ENCODE measurements at places on chromosomes 2 and 18. TPM values are rescaled to one million over a fixed set of nuclear protein-coding genes. Genes with fewer than 3 reads are reported as not detected.
A peak's percentile ranks its signal among the peaks of the same experiment; 100 is the strongest.

Gene BMP10
- 0.25 TPM for total RNA-seq

Gene SMCHD1
- total RNA-seq = 32.2 TPM

Gene GALNT1
- total RNA-seq = 47.0 TPM

Gene TGFA
- 1.1 TPM for total RNA-seq

Gene ZNF532
- 64.2 TPM for total RNA-seq

DNA sequence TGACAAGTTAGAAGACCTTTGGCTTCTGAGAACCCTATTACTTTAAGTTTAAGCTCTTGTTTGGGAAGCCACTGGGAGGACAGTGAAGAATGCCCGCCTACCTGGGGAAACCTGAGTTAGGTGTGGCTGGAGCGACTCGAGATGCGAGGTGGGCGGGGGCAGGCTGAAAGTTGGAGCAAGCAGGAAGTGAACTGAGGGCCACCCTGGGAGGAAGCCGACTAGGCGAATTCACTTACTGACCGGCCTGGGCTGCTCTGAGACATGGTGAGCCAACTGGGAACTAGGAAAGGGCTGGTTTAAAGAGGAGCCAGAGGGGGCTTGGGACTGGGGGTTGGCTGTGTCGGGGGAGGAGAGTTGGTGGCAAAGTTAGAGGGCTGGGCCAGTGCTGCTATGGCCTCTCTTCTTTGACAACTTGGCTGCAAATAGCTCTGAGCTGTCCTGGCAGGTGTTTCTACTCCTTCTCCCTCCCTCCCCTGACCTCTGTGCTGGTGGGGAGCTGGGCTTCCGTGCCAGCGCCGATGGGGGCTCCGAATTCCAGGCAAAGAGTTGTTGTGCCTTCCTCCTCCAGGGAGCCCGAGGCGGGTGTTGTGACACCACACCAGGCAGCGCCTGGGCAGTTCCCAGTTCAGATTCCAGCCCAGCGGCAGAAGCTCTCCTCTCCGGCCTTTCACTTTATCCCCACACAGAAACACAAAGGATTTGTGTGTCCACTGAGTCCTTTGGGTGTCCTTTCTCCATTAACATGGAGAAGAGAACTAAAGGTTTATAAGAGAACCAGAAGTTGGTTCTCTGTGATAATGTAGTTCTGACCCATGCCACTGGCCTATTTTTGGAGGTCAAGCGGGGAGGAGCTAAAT is at the start of gene VAMP8:
Gene VAMP8, plus strand, starts transcription at position 201 of the 857 bp plus-strand sequence. Its CDS starts 61 bp downstream, at position 262.
- peak; percentile 52 for DNase-seq

DNA sequence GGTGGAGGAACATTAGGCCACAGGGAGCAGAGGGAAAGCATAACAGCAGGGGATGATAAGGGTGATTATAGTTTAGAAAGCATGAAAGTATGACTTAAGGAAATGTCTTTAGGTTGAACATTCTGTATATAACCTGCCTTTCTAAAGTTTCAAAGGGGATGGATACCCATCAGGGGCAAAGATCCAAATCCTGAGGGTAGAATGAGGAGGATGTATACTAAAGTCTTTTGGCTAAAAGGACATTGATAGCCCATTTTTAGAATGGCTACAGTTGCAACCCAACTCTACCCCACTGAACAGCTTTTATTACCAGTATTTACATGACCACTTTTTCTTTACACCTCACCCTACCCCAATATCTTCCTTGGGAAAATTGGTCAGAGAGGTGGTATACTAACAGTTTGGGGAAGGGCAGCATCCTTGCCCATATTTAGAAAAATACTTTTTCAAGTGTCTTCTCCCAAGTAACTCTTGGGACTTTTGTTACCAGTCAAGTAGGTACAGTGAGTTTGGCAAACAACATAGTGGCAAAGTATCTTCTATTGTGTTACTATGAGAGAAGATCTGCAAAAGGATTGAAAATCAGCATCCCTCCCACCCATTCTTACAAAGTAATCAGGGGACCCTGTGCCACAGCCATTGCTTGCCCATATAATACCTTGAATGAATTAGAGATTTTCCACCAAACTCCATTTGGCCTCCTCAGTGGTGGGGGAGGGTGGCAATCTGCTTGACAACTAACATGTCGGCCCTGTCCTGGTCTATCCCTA is 8.3 kb downstream of the MAT2A start:
- DNase-seq = no peak

- DNase-seq = peak; percentile 66
These were observed 2.2 kb downstream of the IRS1 start for GRCh38 chr2:226797289-226797988.

GRCh38 chr2:10911291-10912075 is at the start of gene KCNF1:
Gene KCNF1, plus strand, starts transcription at chr2:10911934. Its CDS starts 493 bp downstream, at chr2:10912427.
- DNase-seq = peak; percentile 44

- DNase-seq = no peak
These were observed 205.2 kb upstream of the LYPD1 start for GRCh38 chr2:132875193-132875592.

- DNase-seq = no peak
These were observed 5.3 kb downstream of the CTIF start for GRCh38 chr18:48544116-48544515.

DNA sequence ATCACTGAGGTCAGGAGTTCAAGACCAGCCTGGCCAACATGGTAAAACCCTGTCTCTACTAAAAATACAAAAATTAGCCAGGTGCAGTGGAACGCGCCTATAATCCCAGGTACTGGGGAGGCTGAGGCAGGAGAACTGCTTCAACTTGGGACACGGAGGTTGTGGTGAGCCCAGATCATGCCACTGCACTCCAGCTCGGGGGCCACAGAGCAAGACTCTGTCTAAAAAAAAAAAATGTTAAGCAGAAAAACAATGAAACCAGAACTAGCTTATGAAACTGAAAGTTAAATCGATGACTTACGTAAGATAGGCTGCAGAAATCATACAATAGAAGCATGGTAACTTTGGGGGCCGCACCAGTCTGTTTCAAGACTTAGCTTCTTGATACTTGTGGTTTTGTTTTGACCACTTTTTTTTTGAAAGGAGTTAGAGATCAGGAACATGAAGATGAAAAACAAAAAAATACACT is 6.2 kb upstream of the GPR155 start:
- peak; percentile 16 for DNase-seq

- DNase-seq = no peak
These were observed 161.0 kb upstream of the ZFP36L2 start for GRCh38 chr2:43387092-43388062.

DNA sequence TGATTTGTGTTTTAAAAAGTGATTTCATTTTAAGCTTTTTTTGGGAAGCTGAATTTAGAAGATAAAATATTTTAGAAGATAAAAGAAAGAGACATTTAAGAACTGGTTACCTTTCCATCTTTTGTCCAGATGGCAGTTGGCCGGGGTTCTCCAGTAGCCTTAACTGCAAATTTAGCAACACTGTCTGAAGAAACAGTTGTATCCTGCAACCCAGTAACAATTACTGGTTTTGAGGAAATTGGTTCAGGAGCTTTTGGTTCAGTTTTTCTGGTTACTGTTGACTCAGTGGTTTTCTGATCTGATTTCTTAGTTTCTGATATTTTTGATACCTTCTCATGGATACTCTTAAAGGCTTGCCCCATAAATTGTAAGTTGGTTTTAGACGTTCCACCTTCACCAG is 49.9 kb downstream of the PLEKHA3 start:
- no peak for DNase-seq

GRCh38 chr2:176467595-176467994 is 198.4 kb downstream of the MTX2 start:
- DNase-seq = no peak

GRCh38 chr18:75219745-75220375 is 9.3 kb downstream of the TSHZ1 start:
- DNase-seq = no peak

DNA sequence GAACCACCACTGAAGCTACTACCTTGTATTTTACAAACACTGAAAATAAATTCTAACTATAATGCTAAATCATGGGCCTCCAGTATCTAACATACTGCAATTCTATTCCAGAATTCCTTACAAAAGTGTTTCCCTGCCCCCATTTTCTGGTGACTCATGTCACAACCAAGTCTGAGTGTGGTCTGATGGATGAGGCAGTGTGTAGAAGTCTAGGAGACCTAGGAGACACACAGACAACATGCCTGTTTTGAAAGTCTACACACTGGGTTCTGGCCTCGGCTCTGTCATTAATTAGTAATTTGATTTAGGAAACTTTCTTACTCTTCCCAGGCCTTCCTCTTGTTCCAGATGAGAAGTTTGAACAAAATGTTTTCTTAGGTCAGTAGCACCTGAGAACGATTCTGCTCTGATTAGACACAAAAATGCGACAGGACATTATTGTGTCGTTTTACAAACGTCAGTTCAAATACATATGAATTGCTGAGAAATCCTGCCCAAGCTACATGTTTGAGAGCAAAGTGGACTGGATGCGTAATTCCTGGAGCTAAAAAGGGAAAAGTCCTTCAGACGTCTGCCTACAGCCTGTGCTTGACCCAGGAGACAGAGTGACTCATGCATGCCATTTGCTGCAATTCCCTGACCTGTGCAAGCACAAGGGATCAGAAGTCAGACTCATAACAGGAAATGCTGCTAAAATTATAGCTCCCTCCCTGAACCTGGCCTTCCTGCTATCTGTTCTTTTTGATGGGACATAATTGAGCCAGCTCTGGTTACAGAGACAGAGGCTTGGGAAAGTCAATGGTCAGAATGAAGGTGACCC is 494.4 kb downstream of the SOX11 start:
- DNase-seq = no peak

DNA sequence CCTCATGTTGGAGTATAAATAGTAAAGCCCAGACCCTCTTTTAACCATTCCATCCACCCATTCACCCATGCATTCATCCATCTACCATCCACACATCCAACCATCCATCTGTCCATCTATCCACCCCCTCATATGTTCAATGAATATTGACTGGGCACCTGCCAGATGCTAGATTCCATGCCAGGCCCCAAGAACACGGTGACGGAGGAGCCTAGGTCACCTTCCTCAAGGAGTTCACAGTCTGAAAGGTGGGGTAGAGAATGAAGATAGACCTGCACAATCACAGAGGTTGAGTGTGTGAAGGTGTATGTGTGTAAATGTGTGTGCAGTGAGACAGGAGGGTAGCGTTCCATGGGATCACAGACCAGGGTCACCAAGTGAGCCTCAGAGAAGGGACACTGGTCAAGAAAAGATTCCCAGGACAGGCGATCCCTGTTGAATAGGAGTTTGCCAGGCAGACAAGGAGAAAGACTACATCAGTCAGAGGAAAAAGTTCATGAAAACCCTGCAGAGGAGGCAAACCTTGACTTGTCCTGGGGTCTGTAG is 287.2 kb downstream of the CYP26B1 start:
- no peak for DNase-seq

GRCh38 chr2:73246850-73247249 is 12.7 kb downstream of the CCT7 start:
- DNase-seq = no peak

DNA sequence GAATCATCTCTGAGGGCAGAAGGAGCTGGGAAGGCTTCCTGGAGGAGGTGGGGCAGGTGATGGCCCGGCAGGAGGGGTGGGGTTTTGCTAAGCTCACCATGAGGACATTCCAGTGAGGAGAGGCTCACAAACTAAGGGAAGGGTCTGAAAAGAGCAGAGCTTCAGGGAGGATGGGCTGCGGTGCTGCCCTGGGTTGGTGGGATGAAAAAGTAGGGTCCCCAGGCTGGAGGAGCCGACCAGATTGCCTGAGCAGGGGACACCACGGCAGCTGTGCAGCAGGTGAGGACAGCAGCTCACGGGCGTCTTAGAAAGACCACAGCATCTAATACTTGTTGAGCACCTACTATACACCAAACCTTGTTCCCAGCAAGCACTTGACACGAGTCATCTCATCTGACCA is 82.2 kb downstream of the DYSF start:
- no peak for DNase-seq

DNA sequence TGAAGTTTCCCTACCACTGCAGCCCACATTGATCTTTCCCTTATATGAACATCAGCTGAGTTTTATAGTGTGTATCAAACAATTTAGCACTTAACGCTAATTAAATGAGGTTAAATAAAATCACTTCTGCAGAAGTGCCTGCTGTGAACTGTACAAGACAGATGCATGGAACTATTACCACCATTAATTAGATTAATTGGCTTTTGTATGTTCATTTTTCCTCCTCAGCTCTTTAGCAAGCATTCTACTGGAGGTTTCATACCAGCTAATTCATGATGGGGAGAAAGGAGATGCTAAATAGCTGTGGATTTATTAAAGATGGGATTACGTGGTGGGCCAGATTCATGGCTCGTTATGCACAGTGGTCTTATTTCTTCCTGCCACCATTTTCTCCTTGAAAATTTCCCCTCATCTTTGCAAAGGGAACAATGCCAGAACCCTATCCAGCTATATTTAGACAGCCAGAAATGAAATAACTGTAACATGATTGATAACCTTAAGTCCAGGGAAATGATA is 96.7 kb downstream of the CNTNAP5 start:
- DNase-seq = no peak

DNA sequence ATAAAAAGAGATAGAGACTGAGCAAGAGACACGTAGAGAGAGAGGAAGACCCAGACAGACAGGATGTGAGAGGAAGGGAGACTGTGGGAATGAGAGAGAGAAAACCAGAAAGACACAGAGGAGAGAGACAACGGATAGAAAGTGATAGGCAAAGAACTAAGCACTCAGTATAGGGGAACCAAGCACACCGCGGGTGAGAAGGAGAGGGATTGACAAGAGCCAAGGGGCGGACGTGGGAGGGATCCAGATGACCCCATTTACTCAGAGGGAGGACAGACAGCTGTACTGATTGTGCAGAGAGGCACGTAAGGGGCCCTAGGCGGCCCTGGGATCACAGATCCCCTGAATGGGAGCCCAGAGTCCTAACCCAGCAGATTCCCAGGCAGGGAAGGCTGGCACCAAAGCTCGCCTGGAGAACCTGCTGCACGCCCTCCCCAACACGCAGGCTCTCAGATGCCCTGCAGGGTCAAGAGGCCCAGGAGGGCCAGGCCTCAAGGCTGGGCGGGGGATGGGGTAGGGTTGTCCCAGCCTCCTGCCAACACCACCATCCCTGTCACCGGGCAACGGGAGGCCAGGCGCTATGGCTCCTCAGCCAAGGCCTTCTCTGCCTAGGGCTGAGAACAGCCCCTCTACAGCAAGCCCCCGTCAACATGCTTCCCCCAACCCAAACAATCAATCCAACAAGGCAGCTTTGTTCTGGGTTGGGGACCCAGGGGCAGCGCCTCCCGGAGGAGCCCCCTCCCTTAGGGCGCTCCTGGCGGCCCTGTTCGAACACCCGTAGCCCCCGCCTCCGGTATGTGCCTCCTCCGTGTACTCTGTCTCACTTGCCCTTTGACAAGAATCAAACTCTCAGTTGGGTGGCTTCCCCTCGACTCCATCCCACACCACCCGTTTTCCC is 579 bp downstream of the LOXL3 start:
- DNase-seq = peak; percentile 45

DNA sequence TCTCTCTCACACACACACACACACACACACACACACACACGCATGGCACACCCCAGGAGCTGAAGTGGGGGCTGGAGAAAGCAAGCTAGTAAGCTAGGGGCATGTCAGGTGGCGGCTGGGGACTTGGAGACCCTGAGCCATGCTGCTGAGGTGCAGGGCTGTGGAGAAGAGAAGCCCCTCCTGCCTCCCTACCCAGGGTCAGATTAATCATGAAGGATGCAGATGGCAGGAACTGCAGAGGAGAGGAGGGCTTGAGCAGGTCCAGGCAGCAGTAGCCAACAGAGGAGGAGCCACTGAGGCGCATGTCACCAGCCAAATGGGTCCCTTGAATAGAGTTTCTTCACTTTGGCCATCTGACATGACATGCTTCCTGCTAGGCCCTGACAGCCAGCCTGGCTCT is 9.6 kb downstream of the EDAR start:
- DNase-seq = no peak

- no peak for DNase-seq
These were observed 61.0 kb upstream of the NFE2L2 start for GRCh38 chr2:177325554-177325953.

- no peak for DNase-seq
These were observed 70.3 kb upstream of the EPHA4 start for GRCh38 chr2:221642447-221642846.

Data from left ventricle myocardium superior (tissue), 1 donor.